Activated CD8-positive, alpha-beta memory T cell treated with anti-CD3 and anti-CD28 coated beads for 1 hour (primary cell): ENCODE measurements at places on chromosomes 5 and 9.

- no peak for DNase-seq
These were observed 126.0 kb upstream of the DHFR start for GRCh38 chr5:80780761-80781285.

DNA sequence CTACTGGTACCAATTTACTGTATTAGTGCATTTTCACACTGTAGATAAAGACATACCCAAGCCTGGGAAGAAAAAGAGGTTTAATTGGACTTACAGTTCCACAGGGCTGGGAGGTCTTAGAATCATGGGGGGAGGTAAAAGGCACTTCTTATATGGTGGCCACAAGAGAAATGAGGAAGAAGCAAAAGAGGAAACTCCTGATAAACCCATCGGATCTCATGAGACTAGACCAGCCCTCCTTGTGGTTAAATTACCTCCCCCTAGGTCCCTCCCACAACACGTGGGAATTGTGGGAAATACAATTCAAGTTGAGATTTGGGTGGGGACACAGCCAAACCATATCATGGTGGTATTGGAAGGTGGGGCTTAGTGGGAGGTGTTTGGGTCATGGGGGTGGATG lies 56.5 kb upstream of the SPDL1 start:
- no peak for DNase-seq

GRCh38 chr9:133269537-133270362 lies 5.3 kb downstream of the ABO start:
- no peak for DNase-seq

- no peak for DNase-seq
These were observed 186.8 kb upstream of the NFIB start for GRCh38 chr9:14500705-14501104.

- no peak for DNase-seq
These were observed 259.4 kb downstream of the TLR4 start for GRCh38 chr9:117963493-117964090.
